EH (cell line): ENCODE measurements at places on chromosomes 7 and 10.

DNA sequence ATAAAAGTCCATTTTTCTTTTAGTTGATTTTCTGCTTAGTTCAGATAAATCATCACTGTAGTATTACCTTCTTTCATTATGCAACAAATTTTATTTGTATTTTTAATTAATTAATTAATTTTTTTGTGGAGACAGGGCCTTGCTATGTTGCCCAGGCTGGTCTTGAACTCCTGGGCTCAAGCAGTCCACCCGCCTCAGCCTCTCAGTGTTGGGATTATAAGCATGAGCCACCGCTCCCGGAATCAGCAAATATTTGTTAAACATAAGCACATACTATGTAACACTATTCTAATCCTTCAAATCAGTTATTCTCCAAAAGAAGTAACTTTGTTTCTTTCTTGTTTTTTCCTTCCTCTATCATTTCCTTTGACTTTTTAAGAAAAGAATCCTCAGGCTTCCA, 584.8 kb upstream of the ANKRD30A start:
- DNase-seq = no peak

DNA sequence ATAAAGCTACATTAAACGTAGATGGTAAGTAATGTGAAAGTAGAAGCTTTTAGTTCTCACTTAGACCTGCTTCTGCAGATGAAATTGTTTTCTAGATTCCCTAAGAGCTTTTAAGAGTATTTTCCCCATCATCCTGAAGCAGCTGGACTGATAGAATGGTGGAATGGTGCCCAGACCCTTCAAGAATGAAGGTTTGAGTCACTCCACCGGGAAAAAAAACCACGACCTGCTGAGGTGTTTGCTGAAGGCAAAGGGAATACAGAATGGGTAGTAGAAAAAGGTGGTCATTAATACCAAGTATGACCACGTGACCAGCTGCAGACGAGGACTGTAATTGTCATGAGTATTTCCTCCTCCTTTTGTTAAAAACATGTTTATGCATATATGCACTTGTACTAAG, 79.2 kb upstream of the PTPRZ1 start:
- DNase-seq = no peak

GRCh38 chr10:131233611-131234258, 77.8 kb downstream of the TCERG1L start:
- DNase-seq = no peak

GRCh38 chr7:104536956-104537355, 208.6 kb downstream of the LHFPL3 start:
- no peak for DNase-seq

DNA sequence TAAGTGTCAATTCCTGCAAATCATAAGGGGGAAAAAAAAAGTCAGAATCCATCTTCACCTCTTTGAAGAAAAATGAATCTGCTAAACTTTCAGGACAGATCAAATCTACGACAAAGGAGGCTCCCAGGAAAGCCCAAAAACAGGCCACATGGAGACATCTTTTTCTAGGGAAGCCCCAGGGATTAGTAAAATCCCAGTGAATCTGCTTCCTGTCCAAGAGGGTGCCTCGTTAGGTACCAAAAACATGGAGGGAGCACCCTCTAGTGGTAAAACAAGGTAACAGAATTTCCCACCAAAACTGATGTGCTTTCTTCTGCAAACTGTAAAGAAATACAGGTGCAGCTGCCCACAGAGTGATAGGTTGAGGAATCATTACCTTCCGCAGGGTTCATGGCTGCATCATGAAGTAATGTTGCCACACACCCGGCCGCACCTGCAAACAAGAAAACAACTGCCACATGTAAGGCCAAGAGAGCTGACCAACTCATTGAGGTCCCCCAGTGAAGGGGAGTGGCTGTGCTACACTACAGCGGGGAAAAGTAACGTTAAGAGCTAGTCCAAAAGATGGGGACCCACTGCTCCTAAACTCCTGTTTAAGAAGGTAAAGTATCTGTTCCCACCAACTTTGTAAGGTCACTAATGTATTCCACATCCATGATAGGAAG, 7.9 kb downstream of the SLC25A28 start:
- DNase-seq = peak; percentile 69

- DNase-seq = no peak
These were observed 77.5 kb upstream of the MEOX2 start for GRCh38 chr7:15764010-15764409.

DNA sequence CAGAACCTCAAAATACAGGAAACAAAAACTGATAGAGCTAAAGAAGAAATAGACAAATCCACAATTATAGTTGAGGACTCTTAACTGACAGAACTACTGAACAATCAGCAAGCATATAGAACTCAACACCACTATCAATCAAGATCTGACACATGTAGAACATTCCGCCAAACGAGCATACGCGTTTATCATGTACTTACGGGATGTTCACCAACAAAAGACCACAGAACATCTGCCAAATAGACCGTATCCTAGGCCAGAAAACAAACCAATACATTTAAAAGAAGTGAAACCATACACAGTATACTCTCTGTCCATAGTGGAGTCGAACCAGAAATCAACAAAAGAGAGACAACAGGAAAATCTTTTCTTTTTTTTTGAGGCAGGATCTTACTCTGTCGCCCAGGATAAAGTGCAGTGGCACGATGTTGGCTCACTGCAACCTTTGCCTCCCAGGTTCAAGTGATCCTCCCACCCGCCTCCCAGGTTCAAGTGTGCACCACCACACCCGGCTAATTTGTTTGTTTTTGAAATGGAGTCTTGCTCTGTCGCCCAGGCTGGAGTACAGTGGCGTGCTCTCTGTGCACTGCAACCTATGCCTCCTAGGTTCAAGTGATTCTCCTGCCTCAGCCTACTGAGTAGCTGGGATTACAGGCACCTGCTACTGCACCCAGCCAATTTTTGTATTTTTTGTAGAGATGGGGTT, 5.1 kb downstream of the GNA12 start:
- DNase-seq = no peak

GRCh38 chr7:112302566-112302965, 96.1 kb downstream of the ZNF277 start:
- no peak for DNase-seq

GRCh38 chr7:146874722-146875121, 758.1 kb downstream of the CNTNAP2 start:
- no peak for DNase-seq

- no peak for DNase-seq
These were observed 257.9 kb downstream of the ABCA13 start for GRCh38 chr7:48429117-48429516.

GRCh38 chr10:88728107-88728763, 22.2 kb downstream of the LIPK start:
- DNase-seq = peak; percentile 5

- DNase-seq = no peak
These were observed 90.5 kb downstream of the EXOC6 start for GRCh38 chr10:92938841-92939240.

GRCh38 chr10:132939957-132940790, 2.2 kb downstream of the CFAP46 start:
- peak; percentile 50 for DNase-seq

DNA sequence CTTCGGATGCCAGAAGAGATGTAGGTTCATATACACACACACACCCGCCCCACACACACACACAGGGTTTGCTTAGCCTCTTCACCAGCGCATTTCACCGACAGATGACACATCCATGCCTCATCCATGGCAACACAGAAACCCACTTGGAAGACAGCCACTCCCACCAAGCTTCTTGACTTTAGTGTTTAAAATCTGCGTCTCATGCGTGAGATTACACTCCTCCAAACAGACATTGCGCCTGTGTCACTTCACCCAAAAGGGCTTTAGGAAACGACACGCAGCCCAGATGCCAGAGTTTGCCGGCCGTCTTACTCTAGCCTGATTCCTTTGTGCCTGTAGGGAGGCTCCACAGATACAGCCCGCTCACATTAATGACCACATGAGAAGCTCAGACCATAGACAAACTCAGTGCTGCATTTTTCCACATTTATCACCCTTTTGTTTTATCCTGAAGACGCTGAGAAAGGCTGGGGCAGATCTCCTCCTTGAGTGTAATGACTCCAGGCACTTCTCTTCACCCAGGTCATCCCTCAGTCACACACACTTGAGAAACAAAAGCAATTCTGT, 73.8 kb downstream of the DIP2C start:
- DNase-seq = peak; percentile 90

- DNase-seq = no peak
These were observed 17.2 kb downstream of the PANK1 start for GRCh38 chr10:89627830-89628229.

DNA sequence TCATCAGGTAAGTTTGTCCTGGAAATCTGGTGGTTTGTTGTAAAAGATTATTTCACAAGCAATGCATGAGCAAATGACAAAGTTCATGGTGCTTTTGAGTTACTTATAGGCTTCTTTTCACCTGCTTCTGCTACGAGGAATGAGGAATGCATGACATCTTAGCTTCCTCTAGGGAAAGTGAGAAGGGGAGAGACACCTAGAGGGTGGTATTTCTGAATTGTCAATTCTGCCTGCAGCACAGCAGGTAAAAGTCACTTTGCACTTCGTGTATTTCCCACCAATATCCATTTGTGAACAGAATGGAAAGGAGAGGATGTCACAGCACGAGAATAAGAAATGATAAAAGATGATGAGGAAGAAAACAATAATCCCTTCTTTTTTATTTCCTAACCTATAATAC, 153.4 kb upstream of the FEZF1 start:
- DNase-seq = no peak

DNA sequence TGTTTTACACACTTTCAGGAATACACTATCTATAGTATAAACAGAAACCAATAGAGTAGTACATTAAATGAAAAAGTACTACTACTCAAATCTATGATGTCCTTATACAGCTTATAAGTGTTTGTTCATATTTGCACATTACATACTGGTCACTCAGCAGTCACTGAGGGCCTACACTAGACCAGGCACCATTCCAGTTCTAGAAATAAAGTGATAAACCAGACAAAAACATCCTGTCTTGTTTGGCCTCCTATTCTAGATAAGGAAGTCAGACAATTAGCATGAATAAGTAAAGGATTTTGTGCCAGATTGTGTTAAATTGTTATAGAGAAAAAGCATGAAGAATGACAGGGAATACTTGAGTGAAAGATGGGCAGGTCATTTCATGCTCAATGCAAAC, 219.0 kb downstream of the CRPPA start:
- DNase-seq = peak; percentile 1

DNA sequence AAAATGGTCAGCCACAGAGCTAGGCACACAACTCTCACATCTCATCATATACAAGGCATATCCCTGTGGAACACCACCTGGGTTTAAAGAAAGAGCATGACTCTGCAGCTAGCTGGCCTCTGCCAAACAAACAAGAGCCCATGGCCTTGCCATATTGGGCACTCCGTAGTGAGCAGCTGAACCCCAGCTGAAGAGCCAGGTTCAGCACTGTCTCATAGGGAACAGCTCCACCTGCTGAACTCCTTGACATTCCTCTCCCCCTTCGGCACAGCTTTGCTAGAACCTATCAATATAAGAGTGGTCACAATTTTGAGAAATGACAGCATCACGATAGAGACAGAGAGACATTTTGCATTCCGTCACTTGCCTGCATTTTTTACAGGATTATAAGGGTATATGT, 20.0 kb downstream of the SORCS1 start:
- DNase-seq = no peak

DNA sequence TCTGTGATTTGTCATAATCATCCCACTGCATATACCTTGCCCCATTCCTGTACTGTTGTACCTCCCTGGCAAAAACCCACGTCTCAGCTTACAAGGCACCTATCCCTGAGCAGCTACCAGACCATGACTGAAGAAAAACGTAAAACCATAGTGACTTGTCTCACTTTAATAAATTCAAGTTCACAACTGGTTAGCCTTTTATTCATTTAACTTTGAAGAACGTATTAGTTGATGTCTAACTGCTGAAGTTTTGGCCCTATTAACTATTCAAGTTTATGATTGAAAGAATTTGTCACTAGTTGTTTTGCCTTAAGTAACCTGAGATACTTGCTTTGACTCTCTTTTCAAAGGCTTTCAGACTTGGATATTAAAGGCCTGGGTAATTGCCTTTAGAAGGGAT, 59.7 kb downstream of the GALNT11 start:
- DNase-seq = no peak

GRCh38 chr10:117016266-117016665, 11.3 kb upstream of the SHTN1 start:
- DNase-seq = no peak

DNA sequence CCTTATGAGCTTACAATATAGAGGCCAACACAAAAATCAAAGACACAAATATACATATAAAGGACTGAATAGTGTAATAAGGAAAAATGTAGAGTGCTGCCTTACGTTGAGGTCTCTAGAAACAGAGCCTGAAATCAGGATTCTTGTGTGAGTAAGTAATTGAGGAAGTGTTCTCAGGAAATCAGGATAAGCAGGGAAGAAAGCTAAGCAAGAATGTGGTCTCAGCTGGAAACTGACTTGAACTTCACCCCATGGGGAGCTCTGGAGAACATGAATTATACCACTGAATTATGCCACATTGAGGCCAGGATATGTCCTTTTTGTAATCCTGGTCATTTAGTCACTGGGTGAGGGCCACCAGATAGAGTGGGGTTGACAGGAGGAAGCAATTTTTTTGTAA, 191.9 kb downstream of the ETV1 start:
- DNase-seq = no peak

DNA sequence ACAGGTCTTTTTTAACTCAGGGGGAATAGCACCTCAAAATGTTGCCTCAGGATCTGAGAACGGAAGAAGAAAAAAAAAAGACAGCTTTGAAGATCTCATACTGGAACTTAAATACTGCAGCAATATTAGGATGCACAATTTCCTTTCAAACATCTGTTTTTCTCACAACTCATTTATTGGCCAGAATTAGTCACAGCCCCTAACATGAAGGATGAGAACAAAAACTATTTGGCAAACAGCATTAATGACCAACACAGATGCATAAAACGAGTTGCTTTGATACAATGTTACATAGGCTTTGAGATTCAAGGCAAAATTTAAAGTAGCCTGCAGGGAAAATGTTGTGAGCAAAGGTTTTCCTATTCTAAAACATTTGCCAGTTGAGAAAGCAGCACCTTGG, 36.5 kb downstream of the JMJD1C start:
- peak; percentile 83 for DNase-seq

DNA sequence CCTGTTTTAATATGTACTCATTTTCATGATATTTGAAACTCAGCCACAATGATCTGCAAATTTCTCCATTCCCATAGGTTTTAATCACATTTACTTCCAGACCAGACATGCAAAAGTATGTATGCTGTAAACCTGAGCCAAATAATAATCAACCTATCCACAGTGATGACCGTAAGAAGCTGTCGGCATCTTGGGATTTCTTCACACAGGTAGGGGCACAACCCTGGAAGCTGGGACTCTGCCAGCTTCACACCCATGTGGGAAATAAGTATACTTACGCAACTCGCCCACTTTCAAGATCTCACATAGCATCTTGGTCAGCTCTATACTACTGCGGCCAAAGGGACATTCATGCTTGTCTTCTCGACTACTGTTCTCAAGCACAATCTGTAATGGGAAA, 352.3 kb downstream of the ELMO1 start:
- no peak for DNase-seq

DNA sequence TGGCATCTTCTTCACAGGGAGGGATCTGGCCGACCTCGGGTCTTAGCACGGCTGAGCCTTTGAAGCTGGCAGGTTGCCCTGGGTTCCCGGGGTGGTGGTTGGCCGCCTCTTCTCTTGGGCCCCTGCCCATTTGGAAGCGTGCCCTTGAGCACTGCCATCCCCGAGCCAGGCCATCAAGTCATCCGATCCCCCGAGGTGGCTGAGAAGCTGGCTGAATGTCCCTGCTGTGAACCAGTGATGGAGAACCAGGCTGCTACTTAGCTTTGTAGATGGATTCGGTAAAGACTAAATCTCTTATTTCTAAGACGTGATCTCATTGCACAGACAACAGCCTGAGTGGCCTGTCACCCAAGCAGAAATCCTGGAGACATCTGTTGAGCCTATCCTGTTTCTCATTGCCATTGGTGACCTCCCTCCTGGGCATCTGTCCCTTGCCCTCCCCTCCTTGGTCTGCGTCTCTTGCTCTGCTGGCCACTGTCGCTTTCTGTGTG, 74.3 kb downstream of the GRK5 start:
- DNase-seq = peak; percentile 69
